RCC 7860 (cell line): ENCODE measurements at places on chromosomes 7 and 10.
A peak's percentile ranks its signal among the peaks of the same experiment; 100 is the strongest.

GRCh38 chr10:88186335-88186734, 322.9 kb downstream of the PTEN start:
- no peak for DNase-seq

GRCh38 chr10:86538547-86538946, 17.0 kb upstream of the WAPL start:
- DNase-seq: no peak

- no peak for DNase-seq
Observed at GRCh38 chr10:70773965-70774809, 11.0 kb downstream of the TBATA start.

GRCh38 chr10:73590881-73591799, at the start of gene USP54:
Gene USP54, minus strand, starts transcription at chr10:73591342. Its CDS starts 15,684 bp downstream, at chr10:73575658.
- peak; percentile 86 for DNase-seq

DNA sequence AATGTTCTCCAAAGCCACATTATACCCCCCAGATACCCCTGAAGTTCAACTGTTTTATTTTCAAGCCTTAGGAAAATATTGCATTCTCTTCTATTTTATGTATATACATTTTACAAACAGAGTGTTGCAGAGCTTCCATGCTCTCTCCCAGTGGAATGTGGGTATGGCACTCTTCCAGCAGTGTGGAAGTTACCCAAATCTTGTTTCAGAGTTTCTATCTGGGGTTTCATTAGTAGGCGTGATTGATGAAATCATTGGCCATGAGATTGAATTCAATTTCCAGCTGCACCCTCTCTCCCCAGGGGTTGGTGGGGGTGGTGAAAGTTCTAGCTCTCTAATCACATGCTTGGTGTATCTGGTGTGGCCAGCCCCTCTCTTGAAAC, 350.4 kb downstream of the RPS24 start:
- DNase-seq: no peak

DNA sequence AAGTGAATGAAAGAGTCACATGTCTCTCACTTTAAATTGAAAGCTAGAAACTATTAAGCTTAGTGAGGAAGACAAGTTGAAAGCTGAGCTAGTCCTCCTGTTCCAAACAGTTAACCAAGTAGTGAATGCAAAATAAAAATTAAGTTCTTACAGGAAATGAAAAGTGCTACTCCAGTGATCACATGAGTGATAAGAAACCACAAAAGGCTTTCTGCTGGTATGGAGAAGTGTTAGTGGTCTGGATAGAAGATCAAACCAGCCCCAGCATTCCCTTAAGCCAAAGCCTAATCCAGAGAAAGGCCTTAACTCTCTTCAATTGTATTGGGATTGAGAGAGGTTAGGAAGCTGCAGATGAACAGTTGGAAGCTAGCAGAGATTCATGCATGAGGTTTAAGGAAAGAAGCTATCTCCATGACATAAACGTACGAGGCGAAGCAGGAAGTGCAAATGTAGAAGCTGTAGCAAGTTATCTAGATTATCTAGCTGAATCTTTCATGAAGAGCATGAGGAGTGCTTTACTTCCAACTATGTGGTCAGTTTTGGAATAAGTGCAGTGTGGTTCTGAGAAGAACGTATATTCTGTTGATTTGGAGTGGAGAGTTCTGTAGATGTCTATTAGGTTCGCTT, 261.6 kb downstream of the MDFIC start:
- DNase-seq: peak; percentile 32

- DNase-seq: no peak
Observed at GRCh38 chr7:83684928-83685327, 36.0 kb upstream of the SEMA3E start.

GRCh38 chr7:13988065-13988464, 1.4 kb downstream of the ETV1 start:
- no peak for DNase-seq

DNA sequence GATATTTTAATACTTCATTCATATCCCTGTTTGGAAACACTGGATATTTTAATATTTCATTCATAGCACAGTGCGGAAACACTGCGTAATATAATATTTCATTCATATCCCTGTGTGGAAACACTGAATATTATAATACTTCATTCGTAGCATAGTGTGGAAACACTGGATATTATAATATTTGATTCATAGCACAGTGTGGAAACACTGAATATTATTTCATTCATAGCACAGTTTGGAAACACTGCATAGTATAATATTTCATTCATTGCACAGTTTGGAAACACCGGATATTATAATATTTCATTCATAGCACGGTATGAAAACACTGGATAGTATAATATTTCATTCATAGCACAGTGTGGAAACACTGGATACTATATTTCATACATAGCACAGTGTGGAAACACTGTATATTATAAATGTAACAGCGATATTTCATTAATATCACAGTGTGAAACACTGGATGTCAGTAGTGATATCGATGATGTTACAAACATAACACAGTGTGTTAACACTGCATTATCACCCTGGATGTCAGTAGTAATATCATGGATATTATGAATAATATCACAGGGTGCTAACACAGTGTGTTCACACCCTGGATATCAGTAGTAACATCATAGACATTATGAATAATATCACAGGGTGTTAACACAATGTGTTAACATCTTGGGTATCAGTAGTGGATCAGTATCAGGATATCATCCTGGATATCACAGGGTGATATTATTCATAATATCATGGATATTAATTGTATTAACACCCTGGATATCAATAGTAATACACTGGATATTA, 2.9 kb upstream of the TMEM225B start:
- no peak for DNase-seq

GRCh38 chr10:124151466-124152095, 58.2 kb upstream of the CHST15 start:
- DNase-seq: no peak

DNA sequence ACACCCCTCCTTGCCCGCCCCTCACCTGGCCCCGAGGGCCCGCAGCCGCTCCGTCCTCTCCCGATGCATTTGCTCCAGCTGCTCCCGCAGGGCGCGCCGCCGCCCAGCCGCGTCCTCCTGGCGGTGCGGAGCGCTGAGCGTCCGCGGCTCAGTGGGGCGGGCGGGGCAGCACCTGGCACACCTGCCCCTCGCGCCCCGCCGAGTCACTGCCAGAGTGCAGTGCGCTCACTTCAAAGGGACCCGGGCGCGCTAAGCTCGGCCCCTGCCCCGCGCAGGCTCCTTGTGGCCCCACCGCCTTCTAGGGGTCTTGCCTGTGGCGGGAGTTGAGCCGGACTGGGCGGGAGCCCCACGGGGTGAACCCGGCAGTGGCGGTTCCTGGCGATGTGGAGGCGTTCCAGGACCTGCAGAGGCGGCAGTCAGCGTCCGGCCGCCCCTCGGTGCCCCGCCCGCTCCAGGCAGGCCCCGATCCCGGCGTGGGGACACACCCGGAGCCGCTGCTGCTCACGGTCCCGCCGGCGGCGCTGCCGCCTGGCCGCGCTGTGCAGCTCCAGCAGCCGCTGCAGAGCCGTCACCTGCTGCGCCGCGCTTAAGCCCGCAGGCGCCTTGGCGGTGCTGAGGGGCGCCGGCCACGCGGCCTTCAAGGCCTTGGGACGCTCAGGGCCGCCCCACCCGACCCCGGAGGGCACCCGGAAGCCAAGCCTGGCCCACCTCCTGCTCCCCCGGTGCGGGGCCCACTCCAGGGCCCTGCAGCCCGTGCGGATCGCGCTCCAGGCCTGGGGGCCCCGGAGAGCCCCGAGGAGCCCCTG, 6.7 kb downstream of the ATP6V1F start:
- no peak for DNase-seq

DNA sequence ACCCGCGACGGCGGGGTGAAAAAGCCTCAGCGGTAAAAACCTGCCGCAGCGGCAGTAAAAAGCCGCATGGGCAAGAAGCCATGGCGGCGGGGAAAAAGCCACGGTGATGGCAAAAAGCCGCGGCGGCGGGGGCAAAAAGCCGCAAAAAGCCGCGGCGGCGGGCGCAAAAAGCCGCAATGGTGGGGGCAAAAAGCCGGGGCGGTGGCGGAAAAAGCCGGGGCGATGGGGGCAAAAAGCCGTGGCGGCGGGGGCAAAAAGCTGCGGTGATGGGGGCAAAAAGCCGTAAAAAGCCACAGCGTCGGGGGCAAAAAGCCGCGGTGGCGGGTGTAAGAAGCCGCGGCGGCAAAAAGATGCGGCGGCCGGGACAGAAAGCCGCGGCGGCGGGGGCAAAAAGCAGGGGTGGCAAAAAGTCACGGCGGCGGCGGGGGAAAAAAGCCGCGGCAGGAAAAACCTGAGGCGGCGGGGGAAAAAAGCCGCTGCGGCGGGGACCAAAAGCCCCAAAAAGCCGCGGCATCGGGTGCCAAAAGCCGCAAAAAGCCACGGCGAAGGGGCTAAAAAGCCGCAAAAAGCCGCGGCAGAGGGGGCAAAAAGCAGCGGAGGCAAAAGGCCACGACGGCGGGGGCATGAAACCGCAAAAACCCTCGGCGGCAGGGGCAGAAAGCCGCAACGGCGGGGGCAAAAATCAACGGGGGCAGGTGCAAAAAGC, 488.5 kb downstream of the ZNF33B start:
- DNase-seq: no peak

GRCh38 chr10:98878921-98879320, 356.7 kb downstream of the HPSE2 start:
- DNase-seq: no peak

DNA sequence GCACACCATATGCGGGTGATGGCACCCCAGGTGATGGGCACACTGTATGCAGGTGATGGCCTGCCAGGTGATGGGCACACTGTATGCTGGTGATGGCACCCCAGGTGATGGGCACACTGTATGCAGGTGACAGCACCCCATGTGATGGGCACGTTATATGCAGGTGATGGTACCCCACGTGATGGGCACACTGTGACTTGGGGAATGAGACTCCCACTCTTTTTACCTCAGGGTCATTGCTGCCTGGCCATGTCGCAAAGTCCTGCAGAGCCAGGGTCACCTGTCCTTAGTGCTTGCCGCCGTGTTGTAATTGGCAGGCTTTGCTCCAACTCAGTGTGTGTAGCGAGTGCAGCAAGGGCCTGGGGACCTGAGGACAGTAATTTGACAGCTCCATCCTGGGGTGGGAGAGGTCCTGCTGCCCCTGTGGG, 7.6 kb upstream of the CCDC201 start:
- DNase-seq: no peak

- DNase-seq: no peak
Observed at GRCh38 chr7:131493081-131493480, 63.3 kb downstream of the PODXL start.

DNA sequence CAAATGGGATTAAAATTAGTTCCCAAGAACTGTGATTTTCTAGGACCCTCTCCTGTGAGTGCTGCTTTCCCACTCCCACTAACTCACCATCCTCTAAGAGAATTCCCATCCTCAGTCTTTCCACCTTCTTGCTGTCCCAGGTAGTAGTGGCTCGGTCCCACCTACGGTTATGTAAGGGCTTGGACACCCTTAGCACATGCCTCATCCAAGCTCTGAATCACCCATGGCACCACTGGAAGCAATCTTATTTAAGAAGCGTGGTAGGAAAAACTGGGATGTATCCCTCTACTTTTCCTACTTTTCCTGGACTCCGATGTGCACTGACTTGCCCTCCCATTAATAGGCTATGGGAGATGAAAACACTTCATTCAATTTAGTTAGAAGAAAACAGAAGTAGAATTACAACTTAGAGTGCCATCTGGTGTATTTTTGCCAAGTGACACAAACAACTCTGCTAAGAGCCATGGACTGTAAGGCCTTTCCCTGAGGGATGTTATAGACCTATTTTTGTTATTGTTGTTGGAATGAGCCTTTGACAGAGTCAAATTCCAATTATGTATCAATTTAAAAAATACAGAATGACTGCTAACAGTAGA, 13.7 kb upstream of the ANKRD22 start:
- DNase-seq: no peak

- no peak for DNase-seq
Observed at GRCh38 chr7:133102276-133103060, 20.6 kb upstream of the CHCHD3 start.

DNA sequence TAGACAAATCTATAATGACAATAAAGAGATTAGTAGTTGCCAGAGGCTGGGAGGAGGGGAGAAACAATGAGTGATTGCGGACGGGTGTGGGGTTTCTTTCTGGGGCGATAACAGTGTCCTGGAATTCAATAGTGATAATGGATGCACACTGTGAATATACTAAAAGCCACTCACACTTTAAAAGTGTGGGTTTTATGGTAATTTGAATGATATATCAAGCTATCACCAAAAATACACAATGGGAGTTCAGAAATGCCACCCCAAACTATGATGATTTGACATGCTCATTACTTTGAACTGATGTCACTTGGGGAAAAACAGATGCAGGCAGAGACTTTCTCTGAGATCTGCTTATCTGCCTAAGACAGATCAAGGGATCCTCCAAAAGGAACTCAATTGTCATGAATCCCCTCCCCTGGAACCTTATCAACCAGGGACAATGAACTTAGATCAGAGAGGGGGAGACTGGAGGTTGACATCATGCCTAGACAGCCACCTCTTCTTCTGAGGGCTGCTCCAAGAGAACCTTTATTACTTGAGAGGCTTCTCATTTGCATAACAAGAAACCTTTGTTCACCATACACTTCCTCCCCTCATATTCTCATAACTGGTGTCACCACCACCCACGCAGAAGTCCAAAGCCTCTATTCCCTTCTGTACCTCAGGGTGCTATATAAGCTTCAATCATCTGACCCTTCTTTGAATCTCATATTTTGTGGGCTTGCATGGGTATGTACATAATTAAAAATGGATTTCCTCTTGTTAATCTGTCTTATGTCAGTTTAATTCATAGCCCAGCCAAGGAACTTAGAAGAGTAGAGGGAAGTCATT, 14.8 kb upstream of the ZC3HAV1 start:
- no peak for DNase-seq

DNA sequence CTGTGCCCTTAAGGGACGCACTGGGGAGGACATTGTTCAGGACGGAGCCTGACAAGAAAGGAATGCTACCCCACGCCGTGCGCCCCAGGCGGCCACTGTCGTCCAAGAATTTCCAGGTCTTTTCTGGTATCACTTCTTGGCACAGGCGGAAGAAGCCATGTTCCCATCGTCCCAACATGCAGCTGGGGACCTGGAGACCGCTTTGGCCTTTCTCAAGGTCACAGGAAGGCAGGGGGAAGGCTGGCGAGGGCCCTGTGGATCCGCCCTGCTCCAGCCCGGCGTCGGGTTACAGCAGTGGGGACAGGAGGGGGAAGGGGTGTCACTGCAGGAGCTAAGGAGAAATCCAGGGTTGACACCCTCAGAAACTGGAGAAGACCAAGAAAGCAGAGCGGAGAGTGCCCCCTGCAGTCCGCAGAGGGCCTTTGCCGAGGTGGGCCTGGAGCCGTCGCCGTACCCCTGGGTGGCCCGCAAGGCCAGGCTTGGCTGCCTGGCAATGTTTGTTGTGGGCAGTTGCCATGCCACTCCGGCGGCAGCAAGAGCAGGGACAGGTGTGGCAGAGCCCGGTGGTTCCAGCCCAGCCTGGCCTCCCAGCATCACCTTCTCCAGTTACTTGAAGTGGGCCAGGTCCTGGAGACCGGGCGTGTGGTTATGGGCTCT, 104.1 kb downstream of the LHPP start:
- no peak for DNase-seq

GRCh38 chr10:132391676-132392020, 5.4 kb upstream of the PWWP2B start:
- no peak for DNase-seq

GRCh38 chr7:2008101-2008935, 224.4 kb downstream of the MAD1L1 start:
- no peak for DNase-seq

GRCh38 chr7:118372530-118372929, 148.0 kb downstream of the ANKRD7 start:
- no peak for DNase-seq

- no peak for DNase-seq
Observed at GRCh38 chr7:90621125-90621746, 25.1 kb downstream of the CDK14 start.
